Head of caudate nucleus (tissue), 42 donors: ENCODE measurements at places on chromosomes 5 and 9.

- peak; percentile 57 for DNase-seq
Observed at GRCh38 chr9:119370816-119371215, 1.6 kb upstream of the BRINP1 start.

DNA sequence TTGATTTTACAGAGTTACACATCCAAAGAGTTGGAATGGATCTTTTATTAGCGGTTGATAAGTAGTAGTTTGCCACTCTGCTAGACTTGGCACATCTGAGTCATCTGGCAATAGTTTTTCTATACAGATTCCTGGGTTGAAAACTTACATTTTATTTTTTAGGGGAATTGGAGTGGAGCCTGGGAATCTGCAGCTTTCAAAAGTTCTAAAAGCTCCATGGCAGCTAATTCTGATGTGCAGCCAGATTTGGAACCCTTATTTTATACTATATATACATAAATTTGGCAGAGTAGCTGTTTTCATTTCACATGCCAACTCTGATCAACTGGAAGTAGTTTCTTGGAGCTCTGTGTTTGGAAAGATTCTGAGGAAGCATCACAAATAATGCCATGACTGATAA is 715.5 kb downstream of the TLR4 start:
- DNase-seq: no peak

GRCh38 chr5:169471021-169471420 is 112.6 kb upstream of the SPDL1 start:
- no peak for DNase-seq

DNA sequence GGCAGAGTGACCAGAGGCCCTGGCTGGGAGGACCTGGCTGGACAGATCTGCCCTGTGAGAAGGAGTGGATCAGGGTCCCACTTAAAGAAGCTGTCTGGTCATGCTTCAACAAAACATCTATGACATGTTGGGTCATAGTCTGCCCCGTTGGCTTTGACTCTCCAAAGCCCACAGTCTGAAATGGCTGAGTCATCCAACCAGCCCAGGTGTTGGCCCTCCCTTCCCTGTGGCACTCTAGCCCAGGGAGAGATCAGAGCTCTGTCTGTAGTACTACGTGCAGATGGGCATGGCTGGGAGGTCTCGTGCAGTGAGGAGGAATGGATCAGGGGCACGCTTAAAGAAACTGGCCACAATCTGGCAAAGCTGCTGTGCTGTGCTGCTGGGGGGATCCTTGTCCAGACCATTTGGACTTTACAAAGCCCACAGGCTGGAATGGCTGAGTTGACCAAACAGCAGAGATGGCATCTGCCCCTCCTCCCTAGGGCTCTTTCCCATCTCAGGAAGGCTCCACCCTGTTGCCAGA is 206.1 kb downstream of the TUSC1 start:
- DNase-seq: no peak

DNA sequence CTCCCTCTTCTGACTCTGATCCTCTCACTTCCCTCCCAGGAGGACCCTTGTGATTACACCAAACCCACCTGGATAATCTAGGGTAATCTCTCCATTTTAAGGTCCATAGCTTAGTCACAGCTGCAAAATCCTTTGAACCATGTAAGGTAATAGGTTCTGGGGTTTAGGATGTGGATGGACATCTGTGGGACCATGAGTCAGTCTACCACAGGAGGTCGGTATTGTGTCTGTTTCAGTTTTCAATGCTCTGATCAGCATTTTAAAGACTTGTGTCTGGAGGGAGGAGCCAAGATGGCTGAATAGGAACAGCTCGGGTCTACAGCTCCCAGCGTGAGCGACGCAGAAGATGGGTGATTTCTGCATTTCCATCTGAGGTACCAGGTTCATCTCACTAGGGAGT is 112.6 kb downstream of the CAVIN4 start:
- DNase-seq: no peak

DNA sequence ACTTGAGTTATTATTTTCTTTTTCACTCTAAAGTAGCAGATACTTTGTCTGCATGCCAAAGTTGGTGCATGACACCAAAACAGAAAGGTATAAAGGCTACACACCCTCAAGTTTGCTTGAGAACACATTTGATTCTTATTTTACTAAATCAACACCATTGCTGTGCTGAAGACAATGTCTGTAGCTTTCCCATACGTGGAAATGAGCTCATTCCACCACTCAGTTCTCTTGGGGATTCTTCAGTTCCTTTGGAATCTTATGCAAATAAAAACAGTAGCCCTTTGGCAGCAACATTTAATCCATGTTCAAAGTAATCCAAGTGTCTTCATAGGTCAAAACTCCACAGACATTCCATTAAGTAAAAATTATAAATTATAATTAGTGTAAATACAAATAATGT is 264.9 kb downstream of the TLE1 start:
- DNase-seq: no peak

DNA sequence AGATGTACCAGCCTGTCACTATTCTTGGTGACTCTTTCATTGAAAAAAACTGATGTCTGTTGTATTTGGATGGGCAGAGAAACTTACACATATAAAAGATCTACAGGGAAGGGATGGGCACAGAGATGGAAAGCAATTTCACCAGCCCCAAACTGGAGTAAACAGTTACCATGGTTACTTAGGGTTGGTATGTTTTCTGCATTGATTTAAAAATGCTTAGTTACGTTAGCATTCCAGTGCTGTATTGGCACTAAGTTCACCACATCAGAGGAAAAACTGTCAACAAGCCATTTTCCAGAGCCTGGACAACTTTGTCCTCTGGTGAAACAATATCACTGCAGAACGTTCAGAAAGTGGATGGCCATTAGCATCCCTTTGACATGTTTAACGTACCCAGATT is 28.0 kb downstream of the MARCHF3 start:
- no peak for DNase-seq

DNA sequence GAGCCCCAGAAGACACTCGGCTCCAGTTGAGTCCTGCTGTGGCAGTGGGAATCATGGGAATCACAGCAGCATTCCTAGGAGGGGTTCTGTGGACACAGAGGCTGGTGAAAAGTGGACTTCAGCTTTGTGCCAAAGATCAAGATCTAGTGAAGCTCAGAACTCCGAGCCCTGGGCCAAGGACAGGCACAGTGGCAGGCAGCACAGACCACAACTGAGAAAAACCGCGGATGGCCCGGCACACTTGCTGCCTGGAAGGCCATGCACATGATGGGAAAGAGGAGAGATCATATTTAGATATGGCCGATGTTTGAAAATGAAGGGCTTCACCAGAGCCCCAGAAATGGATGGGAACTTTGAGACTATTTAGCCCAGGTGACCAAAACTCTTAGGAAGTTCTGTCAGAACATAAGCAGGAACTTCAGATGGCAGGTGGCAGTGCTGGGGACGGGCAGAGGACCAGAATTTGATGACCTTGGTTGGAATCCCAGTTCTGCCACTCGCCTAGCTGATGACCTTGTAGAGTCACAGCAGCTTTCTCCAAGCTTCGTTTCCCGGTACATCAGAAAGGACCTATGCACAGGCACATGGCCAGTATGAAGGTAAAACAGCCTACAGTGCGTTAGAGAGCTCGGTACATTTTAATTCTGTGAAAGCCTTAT is 18.0 kb downstream of the BARHL1 start:
- DNase-seq: no peak

GRCh38 chr5:68196876-68197275 is 18.7 kb upstream of the PIK3R1 start:
- no peak for DNase-seq
